ENCODE measurements at places on chromosomes 11 and 22. TPM values are rescaled to one million over a fixed set of nuclear protein-coding genes. Genes with fewer than 3 reads are reported as not detected.
A peak's percentile ranks its signal among the peaks of the same experiment; 100 is the strongest.

- H3K4me1 ChIP-seq: peaks cover 17% of the 10 kb centered on the region
- no peak overlapping the region for H3K4me3 ChIP-seq
- H3K36me3 ChIP-seq: peaks cover 3% of the 10 kb centered on the region
- DNase-seq: peak; percentile 74
- H3K27ac ChIP-seq: no peak overlapping the region
These were observed 66.5 kb downstream of the CCDC34 start for GRCh38 chr11:27296497-27296896.

- H3K27me3 ChIP-seq: no peaks in the 10 kb centered on the region
- no peaks in the 10 kb centered on the region for H3K36me3 ChIP-seq
- DNase-seq: no peak
- no peak overlapping the region for H3K4me3 ChIP-seq
These were observed 712.3 kb downstream of the METTL15 start for GRCh38 chr11:28820296-28820989.

Gene PARVG
- not detected for total RNA-seq

- no peak overlapping the region for H3K4me3 ChIP-seq
- no peaks in the 10 kb centered on the region for H3K36me3 ChIP-seq
- H3K27me3 ChIP-seq: no peaks in the 10 kb centered on the region
- peaks cover 5% of the 10 kb centered on the region for H3K4me1 ChIP-seq
- no peak overlapping the region for H3K27ac ChIP-seq
These were observed 9.4 kb downstream of the CSDC2 start for GRCh38 chr22:41570221-41570620.

- H3K36me3 ChIP-seq: no peaks in the 10 kb centered on the region
- no peak overlapping the region for H3K4me3 ChIP-seq
- H3K27ac ChIP-seq: no peak overlapping the region
- peak; percentile 37 for DNase-seq
- H3K4me1 ChIP-seq: no peaks in the 10 kb centered on the region
These were observed 1169.3 kb downstream of the LRRC4C start for GRCh38 chr11:40290171-40290631.

Gene SLC16A8
- not detected for total RNA-seq

Gene ZBTB16
- not detected for total RNA-seq

DNA sequence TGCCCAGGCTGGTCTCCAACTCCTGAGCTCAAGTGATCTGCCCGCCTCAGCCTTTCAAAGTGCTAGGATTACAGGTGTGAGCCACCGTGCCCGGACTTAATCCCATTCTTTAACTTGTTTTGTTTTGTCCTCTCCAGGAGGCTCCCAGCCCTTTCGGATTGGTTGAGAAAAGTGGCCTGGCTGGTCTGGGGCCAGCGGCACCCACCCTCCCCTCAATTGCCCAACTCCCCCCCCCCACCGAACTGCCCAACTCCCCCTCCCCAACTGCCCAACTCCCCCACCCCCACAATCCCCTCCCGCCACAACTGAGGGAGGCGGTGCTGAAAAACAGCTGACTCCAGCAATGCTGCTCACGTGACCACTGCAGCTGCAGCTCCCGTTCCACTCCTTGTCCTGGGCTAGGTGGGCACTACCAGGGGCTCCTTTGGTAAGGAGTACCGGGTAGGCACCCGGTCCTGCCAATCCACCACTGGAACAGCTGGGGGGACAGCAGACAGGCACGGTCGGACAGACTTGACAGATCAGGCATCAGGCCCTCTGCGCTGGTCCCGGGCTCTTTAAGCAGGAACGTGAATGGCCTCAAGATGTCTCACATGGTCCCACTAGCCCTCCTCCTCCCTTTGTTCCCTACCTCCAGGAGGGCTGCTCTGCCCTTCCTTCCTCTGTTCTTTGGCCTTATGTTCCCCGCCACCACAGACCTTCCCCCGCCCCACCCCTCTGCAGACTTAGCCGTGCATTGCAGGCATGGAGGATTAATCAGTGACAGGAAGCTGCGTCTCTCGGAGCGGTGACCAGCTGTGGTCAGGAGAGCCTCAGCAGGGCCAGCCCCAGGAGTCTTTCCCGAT, at the start of gene TCN2:
Gene TCN2 (plus strand): TSS at position 720 of the 845 bp plus-strand sequence. CDS start 158 bp downstream, outside the sequence.
- peak within 1 kb of the TSS; percentile 73 for H3K4me3 ChIP-seq
- peak; percentile 49 for DNase-seq
- peaks cover 34% of the 10 kb centered on the region for H3K4me1 ChIP-seq
- no peaks in the 10 kb centered on the region for H3K27me3 ChIP-seq

Data from PC-3 (cell line).